ENCODE measurements at places on chromosomes 11 and 22.

DNA sequence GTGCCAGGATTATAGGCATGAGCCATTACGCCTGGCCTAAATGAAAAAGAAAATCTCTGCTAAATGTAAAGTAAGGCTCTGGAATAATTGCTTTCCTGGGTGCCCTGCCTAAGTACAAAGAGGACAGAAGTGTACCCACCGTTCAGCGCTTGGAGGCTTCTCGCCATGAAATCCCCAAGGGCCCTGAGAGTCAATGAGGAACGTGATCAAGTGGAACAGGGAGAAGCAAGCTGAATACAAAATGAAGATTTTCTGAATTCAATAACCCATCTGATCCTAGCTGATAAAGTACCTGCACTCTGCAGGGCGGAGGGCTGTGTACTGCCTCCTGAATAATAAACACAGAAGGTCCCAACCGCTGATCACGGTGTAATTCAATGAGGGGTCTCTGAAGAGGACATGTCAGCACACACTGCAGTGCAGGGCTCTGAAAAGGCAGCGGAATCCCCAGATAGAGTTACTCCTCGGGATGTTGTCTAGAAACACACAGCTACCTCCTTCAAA is 97.7 kb downstream of the ABTB2 start:
- DNase-seq, result no peak

DNA sequence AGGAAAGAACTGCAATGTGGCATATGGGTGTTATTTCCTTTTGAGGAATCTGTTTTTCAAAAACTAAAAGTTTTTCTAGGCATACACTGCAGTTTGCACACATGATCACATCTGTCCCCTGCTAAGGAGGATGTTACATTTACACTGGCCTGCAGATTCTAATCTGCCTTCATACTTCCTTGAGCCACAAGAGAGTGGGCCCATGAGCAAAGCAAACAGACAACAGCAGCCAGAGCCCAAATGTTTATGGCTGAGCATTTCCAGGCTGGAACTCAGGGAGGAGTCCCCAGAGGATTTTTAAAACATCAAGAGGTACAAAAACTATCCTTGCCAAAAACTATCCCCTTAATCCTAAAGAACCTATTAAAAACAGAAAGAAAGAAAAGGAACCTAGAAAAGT is 117.2 kb upstream of the MTNR1B start:
- no peak for DNase-seq

GRCh38 chr11:33259869-33260268 is 2.7 kb downstream of the HIPK3 start:
- no peak for DNase-seq

- no peak for DNase-seq
Measured at GRCh38 chr11:103898065-103898464, 138.4 kb upstream of the DDI1 start.

DNA sequence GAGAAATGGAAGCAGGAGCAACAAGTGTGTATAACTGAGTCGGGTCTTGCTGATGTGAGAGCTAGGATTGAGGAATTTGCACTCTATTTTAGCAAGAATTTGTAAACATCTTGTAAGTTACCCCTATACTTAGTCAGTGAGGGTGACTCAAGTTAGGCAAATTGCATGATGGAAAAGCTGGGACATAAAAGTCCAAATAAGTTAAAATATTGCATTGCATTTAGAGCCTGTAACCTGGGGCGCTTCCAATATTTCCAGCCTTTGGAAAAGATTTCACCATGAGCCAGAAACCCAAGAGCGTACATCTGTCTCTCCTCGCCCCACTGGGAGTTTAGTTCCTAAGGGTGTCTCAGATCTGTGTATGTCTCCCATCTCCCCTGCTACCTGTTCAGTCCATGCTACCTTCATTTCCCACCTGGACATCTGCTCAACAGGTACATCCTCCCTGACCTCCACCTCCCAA is 37.0 kb upstream of the ACCSL start:
- peak; percentile 92 for DNase-seq

GRCh38 chr22:43276321-43276720 is 66.9 kb downstream of the SCUBE1 start:
- no peak for DNase-seq

- DNase-seq, result peak; percentile 44
Measured at GRCh38 chr11:12180257-12181205, 70.1 kb downstream of the MICAL2 start.

- DNase-seq, result peak; percentile 98
Measured at GRCh38 chr11:23288003-23288783, 427.9 kb upstream of the CCDC179 start.

DNA sequence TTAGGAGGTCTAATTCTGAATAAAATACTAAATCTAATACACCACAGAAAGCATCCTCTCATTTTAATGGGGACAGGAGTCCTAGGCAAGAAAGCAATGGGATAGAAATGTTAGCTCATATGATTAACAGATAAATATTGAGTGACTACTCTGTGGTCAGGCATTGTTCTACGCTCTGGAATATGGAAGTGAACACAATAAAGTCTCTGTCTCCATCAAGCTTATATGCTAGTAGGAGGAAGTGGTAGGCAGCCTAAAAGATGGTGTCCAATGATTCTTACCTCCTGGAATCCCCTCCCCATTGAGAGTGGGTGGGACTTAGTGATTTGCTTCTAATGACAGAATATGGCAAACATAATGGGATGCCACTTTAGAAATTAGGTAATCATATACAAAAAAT is 160.3 kb upstream of the PDGFD start:
- no peak for DNase-seq

DNA sequence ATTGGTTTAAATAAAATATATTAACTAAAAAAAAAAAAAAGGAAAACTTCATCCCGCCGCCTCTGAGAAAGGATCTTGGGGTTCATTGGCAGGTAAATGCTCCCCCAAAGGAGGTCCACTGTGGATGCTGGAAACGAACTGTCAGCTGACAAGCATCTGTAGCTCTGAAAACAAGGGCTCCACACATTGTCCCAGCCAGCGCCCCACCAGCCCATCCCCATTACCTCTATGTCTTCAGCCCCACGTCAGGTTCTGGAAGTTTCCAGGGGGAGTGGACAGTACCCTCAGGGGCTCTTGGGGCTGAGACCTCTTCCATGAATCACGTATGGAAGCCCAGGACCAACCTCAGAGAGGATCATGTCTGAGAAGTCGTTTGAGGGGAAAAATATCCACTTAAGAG is 66.4 kb upstream of the WNT7B start:
- no peak for DNase-seq

DNA sequence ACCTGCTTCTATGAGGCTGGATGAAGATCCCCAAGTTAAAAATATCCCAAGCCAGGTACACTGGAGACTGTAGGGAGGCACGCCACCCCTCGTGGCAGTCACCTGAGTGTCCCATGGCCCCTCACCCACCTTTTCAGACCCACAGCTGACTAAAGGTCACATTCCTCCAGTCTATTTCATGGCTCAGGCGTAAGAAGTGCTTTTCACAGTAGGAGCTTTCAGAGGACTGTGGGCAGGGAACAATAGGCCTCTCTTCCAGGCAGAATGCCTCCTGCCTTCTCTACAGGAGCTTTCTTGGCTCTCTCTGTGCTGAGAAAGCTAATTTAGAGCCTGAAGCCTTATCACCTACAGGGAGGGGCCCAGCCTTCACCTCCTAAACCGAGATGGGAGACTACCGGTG is 73.8 kb downstream of the C11orf58 start:
- DNase-seq, result no peak

- no peak for DNase-seq
Measured at GRCh38 chr11:16049611-16050010, 306.7 kb downstream of the SOX6 start.

DNA sequence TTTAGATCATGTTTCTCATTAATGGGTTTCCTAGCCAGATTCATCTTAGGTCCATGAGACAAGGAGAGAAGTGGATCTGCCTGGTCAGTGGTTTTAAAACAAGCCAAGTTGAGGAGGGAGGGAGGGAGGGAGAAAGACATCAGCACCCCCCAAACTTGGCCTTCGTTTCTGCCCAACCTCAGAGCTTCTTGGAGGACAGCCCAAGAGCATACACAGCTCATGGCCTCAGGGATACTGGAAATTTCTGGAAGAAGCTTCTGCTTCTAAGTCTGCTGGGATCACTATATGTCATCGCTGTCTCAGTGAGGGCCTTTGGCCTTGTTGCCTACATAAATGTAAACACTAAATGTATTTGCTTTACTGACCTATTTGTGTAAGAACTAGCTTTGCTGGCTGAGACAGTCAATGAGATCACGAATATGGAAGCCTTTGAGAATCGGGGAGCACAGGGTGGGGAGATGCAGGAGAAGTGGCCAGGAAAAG is 375.1 kb downstream of the BUD13 start:
- peak; percentile 45 for DNase-seq

DNA sequence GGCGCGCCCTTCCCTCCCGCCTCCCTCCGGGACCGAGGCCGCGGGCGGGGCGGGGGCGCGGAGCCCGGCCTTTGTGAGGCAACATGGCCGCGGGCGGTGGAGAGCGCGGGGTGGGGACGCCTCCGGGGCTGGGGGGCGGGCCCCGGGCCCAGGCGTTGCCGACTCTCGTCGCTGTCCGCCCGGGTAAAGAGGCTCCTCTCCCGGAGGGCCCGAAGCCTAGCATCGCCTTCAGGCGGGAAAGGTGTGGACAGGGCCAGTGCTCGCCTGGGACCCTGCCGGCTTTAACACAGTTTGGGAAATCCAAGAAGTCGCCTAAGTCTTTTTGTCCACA is 369 bp downstream of the DGCR8 start:
- DNase-seq, result peak; percentile 58

DNA sequence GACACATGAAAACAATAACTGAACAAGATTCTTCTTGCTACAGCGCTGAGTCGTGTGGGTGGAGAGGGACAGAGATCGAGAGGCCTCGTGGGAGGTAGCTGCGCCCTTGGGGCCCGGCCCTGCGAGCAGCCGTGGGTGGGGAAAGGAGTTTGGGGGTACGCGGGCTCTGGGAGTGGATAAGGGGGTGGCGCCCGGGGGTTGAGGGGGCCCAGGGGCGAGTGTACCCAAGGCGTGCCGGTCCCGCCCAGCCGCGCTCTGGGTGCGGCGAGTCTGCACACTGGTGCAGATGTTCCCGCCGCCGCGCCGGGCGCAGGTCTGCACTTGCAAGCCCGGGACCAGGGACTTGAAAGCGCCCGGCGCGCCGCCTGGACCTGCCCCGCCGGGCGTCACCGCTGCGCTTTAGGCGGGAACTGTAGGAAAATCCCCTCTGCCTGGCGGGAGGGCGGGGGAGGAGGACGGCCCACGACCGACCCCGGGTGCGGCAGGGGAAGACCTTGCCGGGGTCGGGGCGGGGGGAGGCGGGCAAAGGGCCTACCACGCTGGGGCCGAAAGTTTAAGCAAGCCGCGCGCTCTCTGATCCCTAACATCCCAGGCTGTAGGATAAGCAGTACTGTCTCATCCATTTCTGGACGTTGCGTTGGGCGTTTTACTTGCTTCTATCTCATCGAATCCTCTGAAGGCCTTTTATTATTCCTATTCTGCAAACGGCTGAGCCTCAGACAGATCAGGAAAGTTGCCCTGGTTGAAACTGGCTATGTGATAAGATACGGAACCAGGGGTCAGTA is 1.4 kb upstream of the KREMEN1 start:
- DNase-seq, result no peak

DNA sequence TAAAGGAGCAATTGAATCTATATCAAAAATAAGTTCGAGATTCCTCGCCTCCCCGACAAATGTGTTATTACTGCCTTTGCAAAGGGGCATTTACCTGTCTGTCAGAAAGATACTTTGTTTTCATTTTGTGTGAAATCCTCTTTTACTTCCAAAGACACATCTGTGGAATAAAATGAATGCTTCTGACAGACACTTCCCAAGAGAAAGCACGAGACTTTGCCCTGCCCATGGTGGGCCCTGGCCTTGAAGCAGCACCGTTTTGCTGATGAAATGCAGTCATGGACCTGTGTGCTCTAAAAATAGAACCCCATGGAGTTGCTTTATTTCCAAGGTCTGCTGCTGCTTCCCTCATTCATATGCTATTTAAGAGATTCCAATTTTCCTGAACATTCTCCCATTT is 85.9 kb upstream of the USP47 start:
- DNase-seq, result no peak

DNA sequence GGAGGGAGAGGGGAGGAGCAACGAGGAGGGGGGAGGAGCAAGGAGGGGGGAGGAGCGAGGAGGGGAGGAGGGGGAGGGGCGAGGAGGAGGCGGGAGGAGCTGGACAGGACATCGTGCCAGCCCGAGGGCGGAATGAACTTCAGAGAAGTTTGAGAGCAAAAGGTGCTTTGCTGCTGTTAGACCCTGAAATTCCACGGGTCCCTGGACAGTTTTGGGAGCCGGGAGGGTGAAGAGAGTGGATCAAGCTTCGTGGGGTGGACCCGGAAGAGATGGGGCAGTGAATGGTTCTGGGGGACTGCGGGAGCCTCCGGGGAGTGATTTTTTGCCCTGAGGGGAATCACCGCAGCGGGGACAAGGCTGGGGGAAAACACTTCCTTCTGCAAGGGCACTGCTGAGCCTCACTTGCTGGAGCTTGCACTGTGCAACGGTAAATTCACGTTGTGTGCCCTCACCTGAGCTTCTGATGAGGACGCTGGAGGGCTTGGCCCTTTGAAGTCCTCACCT is 10.7 kb upstream of the NLRP6 start:
- no peak for DNase-seq

GRCh38 chr11:9315078-9315688 is 790 bp upstream of the TMEM41B start:
- DNase-seq, result peak; percentile 29

DNA sequence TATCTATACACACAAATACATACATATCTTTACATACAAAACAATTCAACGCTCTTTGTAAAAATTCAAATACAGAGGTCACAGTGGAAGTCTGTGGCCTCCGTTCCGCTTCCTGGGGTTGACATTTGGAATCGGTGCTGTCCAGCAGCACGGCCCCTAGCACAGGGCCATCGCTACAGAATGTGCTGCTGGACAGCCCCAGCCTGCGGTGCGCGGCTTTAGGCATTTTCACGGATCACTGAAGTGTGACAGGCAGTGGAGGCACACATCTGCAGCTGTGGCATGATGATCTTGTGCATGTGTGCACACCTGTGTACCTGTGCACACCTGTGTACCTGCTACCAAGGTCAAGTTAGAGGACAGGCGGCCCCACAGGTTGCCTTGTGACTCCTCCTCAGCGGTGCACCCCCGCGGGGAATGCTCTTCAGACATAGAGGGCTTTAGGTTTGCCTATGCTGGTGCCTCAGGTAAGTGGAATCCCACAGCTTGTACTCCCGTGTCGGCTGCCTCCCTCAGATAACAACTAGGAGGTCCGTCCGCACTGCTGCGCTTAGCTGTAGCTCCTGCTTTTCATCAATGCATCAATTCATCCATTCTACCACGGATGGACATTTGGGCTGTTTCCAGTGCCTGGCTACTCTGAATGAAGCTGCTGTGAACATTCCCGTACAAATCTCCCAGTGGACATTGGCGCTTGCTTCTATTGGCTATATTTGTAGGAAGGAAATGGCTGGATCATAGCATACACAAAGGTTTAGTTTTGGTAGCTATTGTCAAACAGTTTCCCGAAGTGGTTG is 29.9 kb downstream of the GAL start:
- no peak for DNase-seq

GRCh38 chr11:129410395-129410960 is 34.8 kb downstream of the BARX2 start:
- DNase-seq, result no peak

Data from fibroblast of skin of abdomen (primary cell).